ENCODE measurements at places on chromosomes 3 and 15. TPM values are rescaled to one million over a fixed set of nuclear protein-coding genes. Genes with fewer than 3 reads are reported as not detected.

Gene CA12
- 2.5 TPM for total RNA-seq

Gene CERS3
- not detected for total RNA-seq

DNA sequence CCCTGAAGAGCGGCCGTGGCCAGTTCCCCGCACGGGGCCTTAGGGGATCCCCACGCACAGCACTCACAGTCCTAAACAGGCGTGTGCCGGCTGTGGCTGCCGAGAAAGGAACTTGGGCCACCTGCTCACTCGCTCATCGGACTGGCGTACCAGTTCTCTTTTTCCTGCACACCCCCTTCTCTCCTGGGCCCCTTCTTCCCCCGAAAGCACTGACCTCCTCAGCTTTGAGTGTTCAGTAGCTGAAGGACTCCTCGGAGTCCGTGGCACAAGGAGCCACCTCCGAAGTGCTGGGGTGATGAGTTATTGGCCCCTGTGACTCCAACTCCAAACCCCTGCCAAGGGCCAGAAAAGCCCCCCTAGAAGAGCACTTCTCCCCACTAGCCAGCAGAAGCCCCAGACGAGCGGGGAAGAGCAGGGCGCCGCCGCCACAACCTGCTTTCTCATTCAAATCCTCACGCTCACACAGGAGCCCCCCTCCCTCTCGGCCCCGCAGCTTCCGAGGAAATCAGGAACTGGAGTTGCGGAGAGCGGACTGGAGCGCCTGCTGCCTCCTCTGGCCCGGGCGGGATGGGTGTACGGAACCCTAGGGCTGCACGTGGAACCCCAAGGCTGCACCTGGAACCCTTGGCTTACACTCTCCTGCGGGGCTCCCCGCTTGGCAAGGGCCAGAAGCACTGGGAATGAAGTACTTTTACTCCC is at the start of gene PLCH1:
Gene PLCH1, minus strand, starts transcription at position 446 of the 699 bp plus-strand sequence. CDS start 40,847 bp downstream, outside the sequence.
- DNase-seq = peak; percentile 49

Gene SERF2
- 726 TPM for total RNA-seq

Gene ATR
- total RNA-seq = 43.3 TPM

Gene SOX2
- total RNA-seq = 21.3 TPM

Gene CCR1
- total RNA-seq = 25.2 TPM

Gene SAMMSON
- 2.1 TPM for total RNA-seq

Gene FANCD2OS
- not detected for total RNA-seq

DNA sequence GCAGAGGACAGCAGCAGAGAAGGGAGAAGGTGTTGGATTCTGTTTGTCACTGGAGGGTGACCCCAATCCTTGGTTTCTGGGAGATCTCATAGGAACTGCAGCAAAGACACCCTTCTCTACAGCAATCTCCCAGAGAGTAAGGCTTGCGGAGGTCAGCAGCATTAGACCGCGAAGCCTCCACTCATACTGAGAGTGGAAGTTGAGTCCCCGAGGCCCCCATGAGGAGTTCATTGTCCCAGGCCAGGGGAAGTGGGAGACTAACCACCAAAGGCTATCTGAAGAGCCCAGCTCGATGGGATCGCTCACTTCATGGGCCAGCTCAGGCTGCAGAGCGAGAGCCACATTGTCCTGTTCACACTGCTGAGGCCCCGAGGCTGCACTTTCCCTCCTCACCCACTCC is 44.6 kb downstream of the GLDN start:
- DNase-seq = no peak

Gene CHRM5
- total RNA-seq = 0.44 TPM

DNA sequence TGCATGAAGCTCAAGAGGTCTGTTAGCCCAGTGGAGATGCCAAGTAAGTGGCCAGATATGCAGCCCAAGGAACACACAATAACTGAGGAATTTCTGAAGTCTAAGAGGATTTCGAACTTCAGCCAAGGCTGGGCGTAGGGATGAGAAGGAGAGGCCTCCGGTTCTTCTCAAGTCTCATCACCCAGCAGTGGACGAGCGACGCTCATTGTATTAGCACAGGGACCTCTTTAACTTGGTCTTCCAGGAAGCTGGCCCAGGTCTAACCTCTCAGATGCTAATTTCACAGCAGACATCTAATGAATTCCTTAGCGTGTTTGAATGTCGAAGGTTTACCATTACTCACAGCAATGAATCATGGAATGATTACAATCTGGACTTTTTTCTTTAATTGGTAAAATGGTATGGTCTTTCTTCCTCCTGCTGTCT is 85.0 kb downstream of the HES1 start:
- DNase-seq = no peak

- no peak for DNase-seq
Observed at GRCh38 chr3:27431116-27431515, 53.1 kb downstream of the SLC4A7 start.

Gene FBLN2
- total RNA-seq = 292 TPM

GRCh38 chr3:163462446-163462845 is 1615.8 kb downstream of the SI start:
- no peak for DNase-seq

Gene HIGD2B
- total RNA-seq = not detected

DNA sequence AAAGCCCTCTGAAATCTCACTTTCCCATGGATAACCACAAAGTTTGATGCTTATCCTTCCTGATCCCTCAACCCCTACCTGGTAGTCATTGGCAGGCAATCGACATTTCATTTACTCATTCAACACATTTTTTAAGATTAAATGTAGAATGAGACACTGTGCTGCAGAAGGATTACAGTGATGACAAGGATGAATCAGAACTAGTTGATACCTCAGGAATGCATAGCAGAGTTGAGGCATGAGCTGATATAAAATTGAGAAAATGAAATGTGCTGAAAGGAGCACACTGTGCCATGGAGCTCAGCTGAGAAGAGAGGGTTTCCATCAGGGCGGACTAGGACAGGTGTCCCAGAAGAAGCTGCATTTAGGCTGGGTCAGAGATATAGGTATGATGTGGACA is 48.9 kb upstream of the ACTL6A start:
- no peak for DNase-seq

Gene SNX22
- total RNA-seq = 19.9 TPM

Gene CEMIP
- not detected for total RNA-seq

DNA sequence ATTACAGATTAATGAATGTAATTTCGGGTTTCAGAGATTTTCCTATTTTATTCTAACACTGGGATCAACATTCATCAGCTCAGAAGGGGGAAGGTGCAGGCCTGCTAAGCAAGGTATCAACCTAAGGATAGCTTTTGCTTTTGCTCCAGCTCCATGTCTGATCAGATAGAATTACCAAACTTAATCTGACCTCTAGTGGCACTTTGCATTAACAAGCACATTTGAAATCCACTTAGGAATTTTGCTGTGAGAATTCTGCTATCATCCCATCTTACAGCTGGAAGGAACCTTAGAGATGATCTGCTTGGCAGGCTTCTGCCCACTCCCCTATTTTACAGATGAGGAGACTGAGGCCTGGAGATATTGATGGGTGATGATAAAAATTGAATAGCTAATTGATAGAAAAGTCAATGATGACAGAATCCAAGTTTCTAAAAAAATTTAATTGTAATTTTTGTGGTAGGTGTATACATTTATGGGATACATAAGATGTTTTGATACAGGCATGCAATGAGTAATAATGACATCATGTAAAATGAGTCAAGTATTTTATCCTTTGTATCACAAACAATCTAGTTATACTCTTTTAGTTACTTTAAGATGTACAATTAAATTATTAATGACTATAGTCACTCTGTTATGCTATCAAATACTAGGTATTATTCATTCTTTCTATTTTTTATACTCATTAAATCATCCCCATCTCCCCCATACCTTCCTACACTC is 209.2 kb upstream of the ZPLD1 start:
- no peak for DNase-seq

GRCh38 chr3:134810052-134810435 is 15.0 kb downstream of the EPHB1 start:
- DNase-seq = no peak
